ENCODE measurements at places on chromosomes 13 and 19. TPM values are rescaled to one million over a fixed set of nuclear protein-coding genes. Genes with fewer than 3 reads are reported as not detected.

GRCh38 chr19:47209319-47210179 lies 21.4 kb downstream of the BBC3 start:
- DNase-seq: no peak

DNA sequence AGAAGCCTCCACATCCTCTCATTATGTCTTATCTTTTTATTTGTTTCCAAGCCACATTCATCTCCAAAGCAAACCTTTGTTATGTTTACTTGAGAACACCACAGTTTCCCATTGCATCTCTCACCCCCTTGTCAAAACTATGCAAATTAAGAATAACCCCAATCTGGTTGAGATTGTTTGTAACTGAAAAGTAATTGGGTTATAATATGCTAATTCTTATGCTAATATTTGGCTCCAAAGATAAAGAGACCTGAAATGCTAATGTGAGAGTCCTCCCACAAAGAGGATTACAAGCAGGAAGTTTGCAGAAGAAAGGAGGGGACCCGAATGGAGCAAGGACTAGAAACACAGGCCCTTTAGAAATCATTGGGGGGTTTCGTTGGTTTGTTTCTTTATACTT lies 92.9 kb upstream of the UBL3 start:
- no peak for DNase-seq

DNA sequence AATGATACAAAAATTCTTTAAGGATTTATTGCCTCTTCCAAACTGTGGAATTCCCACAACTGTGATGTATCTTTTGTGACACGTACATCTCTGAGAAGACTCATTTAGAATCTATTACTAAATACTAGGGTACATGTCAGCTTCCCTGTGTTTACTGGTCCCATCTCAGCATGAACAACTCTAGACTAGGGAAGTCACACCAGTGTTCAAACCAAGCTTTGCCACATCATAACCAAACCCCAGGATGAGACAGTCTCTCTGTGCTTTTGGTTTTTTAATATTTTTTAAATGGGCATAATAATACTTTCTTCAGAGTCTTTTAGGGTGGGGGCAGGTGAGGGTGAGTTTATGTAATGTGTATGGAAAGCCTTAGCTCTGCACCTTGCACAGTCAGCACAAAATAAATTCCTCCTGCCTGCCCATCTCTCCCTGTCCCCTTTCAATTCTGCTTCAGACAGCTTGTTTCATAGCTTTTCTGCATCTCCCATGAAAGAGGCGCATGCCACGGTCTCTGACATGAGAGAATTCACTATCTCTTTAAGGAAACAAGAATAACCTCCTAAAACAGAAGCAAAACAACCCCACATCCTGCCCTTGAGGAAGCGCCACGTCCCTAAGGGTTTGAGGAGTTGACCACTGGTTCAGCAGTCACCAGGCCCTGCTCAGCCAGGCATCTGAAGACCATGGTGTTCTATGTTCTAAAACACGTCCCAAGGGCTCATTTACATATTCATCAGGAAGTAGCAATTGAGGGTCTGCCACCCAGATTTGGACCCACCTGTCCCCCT lies 174.5 kb downstream of the USP12 start:
- peak; percentile 48 for DNase-seq

- DNase-seq: no peak
Measured at GRCh38 chr13:97630725-97631124, 196.8 kb downstream of the RAP2A start.

GRCh38 chr19:35332817-35333216 lies 3.8 kb downstream of the CD22 start:
- DNase-seq: peak; percentile 64

- DNase-seq: no peak
Measured at GRCh38 chr13:36298535-36299068, 988 bp upstream of the CCDC169 start.

DNA sequence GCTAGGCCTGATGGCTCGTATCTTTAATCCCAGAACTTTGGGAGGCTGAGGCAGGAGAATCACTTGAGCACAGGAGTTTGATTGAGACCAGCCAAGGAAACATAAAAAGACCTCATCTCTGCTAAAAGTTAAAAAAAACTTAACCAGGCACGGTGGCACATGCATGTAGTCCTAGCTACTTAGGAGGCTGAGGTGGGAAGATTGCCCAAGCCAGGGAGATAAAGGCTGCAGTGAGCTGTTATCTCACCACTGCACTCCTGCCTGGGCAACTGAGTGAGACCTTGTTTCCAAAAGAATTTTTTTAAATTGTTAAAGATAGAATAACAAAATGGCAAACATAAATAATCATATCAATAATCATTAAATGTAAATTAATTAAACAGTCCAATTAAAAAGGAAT lies 365.8 kb downstream of the MTUS2 start:
- no peak for DNase-seq

- DNase-seq: no peak
Measured at GRCh38 chr13:21817878-21818277, 147.0 kb downstream of the FGF9 start.

GRCh38 chr13:36031490-36031889 lies 99.7 kb downstream of the DCLK1 start:
- no peak for DNase-seq

DNA sequence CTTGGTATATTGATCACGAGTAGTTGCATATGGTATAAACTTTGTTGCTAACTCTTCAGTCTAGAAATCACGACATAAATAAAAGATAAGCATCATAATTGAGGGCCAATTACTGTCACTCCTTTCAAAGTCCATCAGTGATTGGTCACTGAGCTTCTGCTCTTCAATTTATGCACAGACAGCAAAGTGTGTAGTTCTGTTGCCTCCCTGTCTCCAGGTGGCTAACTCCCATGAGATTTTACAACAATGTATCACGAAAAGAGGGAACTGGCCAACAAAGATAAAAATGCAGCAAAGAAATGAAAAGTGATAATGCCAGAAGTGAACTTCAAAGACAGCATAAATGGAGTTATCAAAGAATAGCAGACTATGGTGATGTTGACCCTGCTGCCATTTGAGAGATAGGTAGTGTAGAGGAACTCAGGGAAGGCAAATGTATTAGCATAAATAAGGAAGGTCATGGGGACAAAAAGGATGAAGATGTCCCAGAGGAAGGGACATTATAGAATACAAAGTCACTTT lies 12.7 kb upstream of the TNFSF14 start:
- no peak for DNase-seq

GRCh38 chr19:33492951-33493350 lies 28.6 kb downstream of the PEPD start:
- DNase-seq: no peak

DNA sequence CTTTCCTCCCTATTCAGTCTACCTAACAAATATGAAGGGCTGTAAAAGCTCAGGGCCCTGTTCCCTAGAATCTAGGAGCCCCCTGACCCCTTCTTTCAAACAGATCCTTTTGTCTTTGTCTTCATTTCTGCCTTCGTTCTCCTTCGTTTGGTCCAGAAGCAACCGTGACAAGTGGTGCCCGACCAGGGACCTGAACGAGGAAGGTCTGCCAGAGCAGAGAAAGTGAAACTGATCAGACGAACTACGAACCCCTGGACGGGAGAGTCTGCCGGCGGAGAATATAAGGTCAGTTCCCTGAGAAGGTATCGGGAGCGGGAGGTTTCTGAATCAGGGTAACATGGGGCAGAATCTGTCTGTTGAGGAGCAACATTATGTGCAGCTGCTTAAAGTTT lies 751 bp downstream of the ERVK3-1 start:
- DNase-seq: no peak

GRCh38 chr19:47601180-47601904 lies 7.6 kb upstream of the BICRA start:
- peak; percentile 31 for DNase-seq

DNA sequence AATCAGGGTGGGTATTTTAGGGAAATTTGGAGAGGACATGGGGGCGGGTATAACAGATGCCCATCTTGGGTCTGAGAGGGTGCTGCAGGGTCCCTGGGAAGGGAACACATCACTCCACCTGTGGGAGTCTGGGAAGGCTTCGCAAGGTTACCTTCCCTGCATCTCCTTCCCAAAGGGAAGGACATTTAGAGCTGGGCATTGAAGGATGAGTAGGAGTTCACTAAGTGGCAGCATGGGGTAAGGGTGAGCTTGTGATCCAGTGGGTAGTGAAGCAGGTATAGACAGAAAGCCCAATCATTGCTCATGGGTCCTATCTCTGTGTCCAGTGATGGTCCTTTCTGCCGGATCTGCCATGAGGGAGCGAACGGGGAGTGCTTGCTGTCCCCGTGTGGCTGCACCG lies 13.2 kb downstream of the MARCHF2 start:
- DNase-seq: no peak

DNA sequence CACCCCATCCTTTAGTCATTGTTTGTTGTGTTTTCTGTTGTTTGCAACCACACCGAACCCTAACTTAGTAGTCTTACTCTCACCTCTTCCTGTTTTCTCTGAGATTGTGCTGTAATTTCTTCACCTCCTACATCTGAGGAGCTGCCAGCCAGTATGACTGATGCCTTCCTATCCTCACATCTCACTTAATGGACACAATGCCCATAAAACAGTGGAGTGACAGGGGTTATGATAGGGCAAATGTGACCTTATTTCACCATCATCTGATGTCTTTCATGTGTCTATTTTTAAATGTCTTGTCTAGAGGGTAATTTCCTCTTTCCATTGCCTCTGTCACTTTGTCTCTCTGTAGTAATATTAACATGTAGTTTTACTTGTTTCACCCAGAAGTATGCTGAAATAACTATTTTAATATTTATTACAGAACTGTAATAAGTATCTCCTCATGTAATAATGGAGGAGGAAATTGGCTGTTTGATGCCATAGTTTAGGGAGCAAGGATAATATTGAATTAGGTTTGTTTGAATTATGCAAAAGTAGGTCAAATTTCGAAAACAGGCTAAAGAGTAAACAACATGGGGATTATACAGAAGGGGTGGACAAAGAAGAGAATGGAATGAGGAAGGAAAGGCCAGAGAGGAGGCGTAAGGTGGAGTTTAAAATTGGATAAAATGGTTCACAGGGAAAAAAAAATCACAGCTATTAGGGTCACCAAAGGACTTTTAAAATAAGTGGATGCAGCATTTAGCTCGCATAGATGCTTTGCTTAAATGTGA lies 103.5 kb upstream of the SPRY2 start:
- no peak for DNase-seq

DNA sequence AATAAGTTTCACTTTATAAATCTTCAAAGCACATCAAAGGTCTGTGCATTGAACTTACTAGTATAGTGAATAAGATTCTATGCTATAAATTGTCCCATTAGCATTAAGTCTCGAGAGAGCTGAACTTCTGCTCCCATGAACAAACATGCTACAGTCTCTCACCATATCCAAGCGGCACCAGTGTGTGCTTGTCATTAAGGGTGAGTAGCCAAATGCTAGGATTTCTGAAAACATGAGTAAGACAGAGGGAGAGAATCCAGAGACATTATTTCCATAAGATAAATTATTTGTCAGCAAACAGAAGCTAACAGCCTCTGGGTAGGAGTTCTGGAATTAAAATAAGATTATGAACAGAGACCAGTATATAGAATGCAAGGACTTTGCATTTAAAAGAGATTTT lies 2882.5 kb downstream of the PCDH9 start:
- no peak for DNase-seq

DNA sequence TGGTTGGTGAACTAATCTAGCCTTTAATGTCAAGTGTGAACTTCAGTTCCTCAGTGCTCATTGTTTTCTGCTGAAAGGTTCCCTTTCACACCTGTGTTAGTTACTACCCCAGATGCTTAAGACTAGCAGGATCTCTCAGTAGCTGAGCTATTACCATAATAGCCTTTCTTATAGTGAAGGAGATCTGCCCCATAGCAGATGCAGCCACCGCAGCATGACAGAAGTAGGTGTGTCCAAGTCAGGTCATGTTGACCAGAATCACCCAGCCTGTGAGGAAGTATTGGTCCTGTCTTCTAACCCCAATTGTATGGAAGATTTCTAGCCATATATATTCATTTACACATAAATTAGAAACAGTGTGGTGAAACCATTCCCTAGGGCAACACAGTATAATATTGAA lies 37.3 kb downstream of the ZAR1L start:
- no peak for DNase-seq

DNA sequence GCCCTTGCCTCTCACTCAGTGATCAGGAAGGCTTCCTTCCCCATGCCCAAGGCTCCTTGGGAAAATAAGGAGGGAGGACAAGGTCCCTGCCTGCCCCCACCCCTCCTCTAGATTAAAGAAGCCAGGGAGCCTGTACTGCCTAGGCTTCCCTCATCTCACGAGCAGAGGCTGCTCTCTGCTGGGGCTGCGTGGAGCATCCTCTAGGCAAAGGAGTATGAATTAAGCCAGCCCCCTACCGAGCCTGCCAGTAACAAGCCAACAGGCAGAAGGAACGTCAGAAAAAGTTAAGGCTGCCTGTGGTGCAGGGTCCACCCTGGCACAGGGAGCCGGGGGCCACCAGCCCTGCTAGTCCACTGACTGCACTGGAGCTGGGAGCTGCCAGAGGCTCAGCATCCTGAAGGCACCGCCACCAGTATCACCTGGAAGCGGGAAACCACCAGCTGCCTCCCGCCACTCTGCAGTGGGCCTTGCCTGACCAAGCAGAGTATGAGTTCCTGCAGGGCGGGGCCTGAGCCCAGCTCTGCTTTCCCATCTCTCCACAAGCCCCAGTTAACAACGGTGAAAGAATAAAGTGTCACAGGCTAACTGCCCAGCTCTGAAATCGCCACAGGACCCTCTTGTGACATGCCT lies 6.8 kb downstream of the NAPA start:
- DNase-seq: no peak

DNA sequence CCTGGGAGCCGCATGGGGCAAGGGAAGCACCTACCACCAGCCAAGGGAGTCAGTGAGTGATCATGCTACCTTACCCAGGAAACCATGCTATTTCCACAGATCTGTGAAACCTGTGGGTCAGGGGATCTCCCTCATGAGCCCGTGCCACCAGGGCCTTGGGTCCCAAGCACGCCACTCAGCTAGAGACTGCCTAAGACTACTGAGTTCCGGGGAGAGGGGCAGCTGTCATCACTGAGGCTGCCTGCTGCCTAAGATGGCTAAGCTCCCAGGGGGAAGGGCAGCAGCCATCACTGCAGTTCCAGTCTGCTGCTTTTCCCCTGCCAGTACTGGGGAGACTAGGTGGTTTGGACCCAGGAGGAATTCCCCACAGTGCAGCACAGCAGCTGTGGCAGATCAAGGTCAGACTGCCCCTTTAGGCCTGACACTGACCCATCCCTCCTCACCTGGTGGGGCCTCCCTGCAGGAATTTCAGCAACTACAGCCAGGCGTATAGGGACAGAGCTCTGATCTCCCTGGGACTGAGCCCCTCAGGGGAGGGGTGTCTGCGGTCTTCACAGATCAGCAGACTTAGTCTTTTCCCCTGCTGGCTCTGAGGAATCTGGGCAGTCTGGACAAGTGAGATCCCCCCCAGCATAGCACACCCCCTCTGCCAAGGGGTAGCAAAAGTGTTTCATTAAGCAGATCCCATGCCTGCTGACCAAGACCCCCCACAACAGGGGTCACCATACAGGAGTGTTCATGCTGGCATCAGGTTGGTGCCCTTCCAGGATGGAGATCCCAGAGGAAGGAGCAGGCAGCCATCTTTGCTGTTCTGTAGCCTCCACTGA lies 26.9 kb downstream of the VSTM2B start:
- no peak for DNase-seq

GRCh38 chr19:15464394-15465385 lies at the start of gene RASAL3:
RASAL3 (minus strand) TSS chr19:15464544; CDS start chr19:15464358, 186 bp downstream.
- DNase-seq: peak; percentile 80

GRCh38 chr13:63206461-63206860 lies 1790.8 kb upstream of the PCDH20 start:
- no peak for DNase-seq

Gene PLIN4
- total RNA-seq: 0.02 TPM

Gene LRRC8E
- total RNA-seq: not detected

Gene SYT5
- total RNA-seq: not detected

Gene NLRP7
- total RNA-seq: not detected

Gene URAD
- total RNA-seq: not detected

Gene NMRK2
- not detected for total RNA-seq

Gene ALKBH6
- total RNA-seq: 44.7 TPM

Gene ATP8B3
- 9.6 TPM for total RNA-seq

Gene PLK5
- total RNA-seq: not detected

Gene GFY
- not detected for total RNA-seq
